ENCODE measurements at places on chromosomes 1 and 21.

GRCh38 chr1:203686091-203686632 lies 59.5 kb downstream of the ATP2B4 start:
- no peak for DNase-seq

DNA sequence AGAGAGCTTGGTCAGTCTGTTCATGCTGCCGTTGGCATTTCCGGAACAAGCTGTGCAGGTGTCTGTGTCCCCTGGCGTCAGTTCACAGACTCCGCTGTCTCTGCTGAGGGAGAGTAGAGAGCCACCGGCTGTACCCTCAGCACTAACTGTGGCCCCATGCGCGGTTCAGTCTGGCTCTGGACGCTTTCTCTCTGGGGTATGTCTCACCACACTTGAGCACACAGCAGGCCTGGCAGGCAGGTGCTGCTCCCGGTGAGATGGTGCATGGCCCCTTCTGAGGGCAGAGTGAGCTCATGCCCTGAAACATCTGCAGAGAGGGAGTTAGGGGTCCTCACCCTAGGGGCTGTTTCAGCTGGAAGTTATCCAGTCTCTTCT lies 60.0 kb upstream of the TLR5 start:
- no peak for DNase-seq

DNA sequence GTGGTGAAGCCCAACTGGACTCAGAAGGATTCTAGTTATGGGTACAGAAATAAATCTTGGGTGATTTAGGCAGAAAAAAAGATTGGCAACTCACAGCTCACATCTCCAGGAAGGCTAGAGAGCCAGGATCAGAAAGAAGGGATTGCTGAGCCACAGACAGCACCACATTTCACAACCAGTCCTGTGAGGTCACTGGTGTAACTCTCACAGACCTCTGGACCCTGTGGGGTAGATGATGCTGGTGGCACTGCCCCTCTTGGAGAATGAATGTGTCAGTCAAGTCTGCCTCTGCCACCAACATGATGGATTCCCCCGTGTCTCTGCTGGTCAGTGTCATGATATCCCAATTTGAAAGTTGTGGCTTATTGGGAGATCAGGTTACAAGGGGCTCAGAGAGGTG lies 70.9 kb upstream of the HMCN1 start:
- no peak for DNase-seq

DNA sequence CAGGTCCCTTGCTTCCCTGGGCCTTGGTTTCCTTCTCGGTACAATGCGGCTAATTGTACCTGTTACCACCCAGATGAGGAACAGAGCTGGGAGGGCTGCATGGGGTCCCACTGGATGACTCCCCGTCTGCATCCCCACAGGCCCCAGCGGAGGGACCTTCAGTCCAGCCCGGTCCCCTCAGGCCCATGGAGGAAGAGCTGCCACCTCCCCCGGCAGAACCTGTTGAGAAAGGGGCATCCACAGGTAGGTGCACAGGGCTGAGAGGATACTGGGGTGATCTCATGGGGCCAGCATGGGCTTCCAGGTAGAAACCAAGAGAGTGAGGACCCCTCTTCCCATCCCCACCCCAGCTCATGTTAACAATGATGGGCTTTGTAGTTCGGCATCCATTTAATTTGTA lies 9.8 kb downstream of the FBLIM1 start:
- DNase-seq: no peak

DNA sequence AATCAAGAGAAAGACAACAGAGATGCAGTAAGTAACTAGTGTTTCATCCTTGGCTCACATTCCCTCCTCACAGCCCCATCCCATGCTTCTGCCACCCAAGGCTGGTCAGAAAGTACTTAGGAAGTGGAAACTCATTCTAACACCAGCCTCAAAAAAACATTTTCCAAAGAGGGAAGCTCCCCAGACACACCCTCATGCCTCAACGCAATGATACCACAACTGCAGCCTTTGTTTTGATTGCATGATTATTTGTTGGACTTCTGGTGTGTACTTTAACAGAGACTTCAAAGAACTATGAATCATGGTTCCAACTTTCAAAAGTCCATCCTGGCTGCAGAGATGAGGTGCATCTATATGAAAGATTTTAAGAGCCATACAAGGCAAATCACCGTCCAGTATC lies 45.2 kb upstream of the KCNA3 start:
- DNase-seq: no peak

DNA sequence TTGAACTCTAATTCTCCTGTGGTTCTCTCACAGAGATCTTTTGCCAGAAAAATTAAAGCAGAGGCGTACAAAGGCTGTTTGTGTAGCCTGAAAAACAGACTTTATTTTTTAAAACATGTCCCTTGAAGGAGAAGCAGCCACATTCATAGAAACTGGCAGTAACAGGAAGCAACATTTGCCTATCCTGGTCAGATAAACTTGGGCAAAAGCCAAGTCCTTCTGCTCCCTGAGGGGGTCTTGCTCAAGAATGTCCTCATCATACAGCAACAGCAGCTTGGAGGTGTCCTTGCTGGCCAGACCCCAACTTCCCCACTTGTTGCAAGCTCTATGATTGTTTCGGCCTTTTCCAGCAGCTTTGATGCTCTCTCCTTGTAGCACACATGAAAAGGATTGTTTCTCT lies 36.3 kb downstream of the MSTO1 start:
- no peak for DNase-seq

DNA sequence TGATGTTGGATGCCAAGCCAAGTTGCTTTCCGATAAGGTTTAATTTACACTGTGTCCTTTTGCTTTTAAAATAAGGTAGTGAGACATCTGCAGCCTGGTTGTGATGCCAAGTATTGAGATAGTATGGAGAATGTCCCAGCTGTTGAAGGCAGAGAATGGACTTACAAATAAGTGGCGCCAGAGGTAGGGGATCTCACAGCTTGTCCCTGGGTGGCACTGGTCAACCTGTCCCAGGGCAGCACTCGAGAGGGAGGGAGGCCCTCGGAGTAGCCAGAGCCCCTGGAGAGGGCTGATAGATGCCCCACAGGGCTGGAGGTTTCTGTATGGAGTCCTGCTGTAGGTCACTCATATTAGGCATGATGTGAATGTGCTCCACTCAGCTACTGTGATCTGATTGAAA lies 98.5 kb downstream of the GALNT2 start:
- DNase-seq: no peak

Measured in activated CD4-positive, alpha-beta T cell treated with anti-CD3 and anti-CD28 coated beads, Interleukin-2, amount 50 U/mL, for 24 hours (primary cell).